ENCODE measurements at places on chromosomes 16 and 17. TPM values are rescaled to one million over a fixed set of nuclear protein-coding genes. Genes with fewer than 3 reads are reported as not detected.

The FOXN1 gene
- not detected for total RNA-seq

The GSG1L gene
- 0.25 TPM for total RNA-seq

The SPNS2 gene
- 0.93 TPM for total RNA-seq

DNA sequence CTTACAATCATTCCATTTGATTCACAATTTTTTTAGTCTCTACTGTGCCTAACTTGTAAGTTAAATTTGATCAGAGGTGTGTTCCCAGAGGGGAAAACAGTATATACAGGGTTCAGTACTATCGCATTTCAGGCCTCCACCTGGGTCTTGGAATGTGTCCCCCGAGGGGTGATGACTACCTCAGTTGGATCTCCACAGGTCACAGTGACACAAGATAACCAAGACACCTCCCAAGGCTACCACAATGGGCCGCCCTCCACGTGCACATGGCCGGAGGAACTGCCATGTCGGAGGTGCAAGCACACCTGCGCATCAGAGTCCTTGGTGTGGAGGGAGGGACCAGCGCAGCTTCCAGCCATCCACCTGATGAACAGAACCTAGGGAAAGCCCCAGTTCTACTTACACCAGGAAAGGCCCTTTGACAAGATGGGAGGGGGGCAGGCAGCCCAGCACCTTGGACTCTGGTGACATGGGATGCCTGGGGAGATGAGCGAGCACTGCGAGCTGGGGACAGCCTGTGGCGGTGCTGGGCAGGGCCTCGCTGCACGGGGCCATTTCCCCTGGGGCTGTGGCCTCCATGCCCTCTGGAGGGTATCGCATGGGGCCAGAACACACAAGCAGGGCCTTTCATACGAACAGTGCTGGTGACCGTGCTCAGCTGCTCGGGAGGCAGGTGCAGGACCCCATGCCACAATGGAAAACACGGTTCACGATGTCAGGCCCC, 33.9 kb downstream of the PDIA2 start:
- DNase-seq, result no peak

DNA sequence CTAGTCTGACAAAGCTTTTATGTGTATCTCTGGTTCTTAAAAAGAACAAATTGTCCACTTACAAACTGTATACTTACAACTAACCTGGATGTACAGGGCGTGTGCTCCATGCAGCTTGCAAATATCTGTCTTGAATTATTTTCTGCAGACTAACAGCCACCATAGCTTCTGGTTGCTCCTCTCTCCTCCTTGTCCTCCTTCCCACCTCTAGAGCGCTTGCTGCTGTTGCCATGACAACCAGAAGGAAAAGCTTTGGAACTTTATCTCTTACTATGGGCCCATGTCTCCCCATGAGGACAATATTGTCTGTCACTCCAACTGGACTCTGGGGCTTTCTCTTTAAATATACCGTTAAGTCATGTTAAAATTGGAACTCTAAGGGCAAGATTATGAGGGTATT, 71.5 kb upstream of the DHX40 start:
- DNase-seq, result no peak

The MMP25 gene
- total RNA-seq, result 2.0 TPM

DNA sequence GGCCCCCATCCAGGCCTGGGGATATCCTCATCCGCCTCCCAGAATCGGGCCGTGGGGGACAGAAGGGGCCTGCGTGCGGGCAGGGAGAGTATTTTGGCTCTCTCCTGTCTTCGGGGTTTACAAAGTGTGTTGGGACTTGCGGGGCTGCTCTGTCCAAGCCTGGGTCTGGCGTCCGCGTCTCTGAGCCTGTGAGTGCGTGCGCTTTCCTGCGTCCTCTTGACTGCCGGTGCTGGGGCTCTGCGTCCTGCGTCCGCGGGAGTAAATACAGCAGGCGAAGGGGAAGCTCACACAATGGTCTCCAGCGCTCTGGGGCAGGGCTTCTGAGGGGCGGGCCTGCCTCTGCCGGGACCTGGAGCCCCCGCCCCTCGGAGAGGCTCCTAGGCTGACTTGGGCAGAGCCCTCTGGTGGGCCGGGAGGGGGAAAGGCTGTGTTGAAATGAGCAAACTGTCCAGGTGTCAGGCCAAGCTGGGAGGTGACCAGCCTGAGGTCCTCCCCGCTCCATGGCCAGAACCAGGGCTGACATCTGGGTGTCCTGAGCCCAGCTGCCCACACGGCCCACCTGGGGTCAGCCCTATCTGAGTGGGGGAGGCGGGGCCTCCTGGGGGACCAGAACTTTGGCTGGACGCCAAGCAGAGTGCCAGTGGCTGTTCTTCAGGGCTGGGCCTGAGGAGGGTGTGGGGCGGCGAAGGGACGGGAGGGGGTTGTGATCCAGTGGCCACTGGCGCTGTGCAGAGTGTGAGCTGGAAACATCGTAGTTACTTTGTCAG, 233.6 kb downstream of the SEC14L1 start:
- peak; percentile 55 for DNase-seq

DNA sequence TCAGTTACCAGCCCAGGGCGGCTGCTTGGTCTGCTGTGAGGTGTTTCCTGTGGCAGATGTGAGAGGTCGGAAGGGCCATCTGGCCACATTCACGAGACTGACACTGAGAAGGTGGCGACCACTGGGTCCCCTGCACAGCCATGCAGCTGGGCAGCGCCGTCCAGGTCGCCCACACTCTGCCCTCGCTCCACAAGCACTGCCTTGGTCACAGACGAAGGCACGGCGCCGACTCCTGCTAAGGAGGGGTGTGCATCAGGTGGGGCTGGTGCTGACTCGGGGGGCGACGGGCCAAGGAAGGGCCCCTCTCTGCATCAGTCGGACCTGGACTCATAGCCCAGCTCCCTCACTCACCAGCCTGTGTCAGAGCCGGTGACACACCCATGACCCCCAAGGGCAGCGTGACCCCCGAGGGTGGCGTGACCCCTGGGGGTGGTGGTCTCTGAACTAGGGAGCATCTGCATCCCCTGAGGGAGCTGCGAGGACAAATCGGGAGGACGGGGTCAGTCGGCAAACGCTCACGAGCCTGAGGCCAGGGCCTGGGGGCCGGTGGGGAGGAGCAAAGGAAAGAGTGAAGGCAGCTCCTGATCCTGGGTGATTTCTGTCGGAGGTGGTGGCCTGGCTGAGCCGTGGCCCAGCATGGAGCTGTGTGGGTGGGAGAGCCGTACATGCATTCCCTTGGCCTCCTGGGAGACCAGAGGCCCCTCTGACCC, 30.4 kb downstream of the NME3 start:
- DNase-seq, result no peak

The GAST gene
- not detected for total RNA-seq

DNA sequence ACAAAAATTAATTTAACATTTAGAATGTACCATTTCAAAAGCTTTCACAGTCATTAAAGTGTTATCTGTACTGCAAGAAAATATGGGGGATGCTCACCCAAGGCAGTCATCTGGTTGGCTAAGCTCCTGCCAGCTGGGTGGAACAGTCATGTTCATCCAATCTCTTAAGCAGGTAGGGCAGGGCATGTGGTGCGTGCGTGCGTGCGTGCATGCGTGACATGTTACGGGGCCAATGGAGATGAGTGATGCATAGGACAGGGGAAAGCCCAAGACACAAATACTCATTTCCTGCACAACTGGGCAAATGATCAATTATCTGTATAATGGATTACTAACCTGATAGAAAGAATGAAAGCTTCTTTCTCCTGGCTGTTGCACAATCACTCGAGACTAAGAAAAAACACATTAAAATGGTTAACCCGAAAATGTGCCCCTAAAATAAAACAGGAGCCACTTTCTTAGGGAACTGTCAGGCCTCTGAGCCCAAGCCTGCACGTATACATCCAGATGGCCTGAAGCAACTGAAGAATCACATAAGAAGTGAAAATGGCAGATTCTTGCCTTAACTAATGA, 104.4 kb downstream of the MYO1D start:
- DNase-seq, result no peak

- DNase-seq, result no peak
These were observed 38.6 kb downstream of the SYNRG start for GRCh38 chr17:37570527-37571093.

The HYDIN gene
- 1.1 TPM for total RNA-seq

The SLC35G6 gene
- not detected for total RNA-seq

The ITGAD gene
- 2.2 TPM for total RNA-seq

Measured in natural killer cell (primary cell).